ENCODE measurements at places on chromosomes 5 and 9. TPM values are rescaled to one million over a fixed set of nuclear protein-coding genes. Genes with fewer than 3 reads are reported as not detected.

FRMD3 gene
- total RNA-seq = 1.5 TPM

ACSL6 gene
- 0.43 TPM for total RNA-seq

DROSHA gene
- 47.6 TPM for total RNA-seq

WNT8A gene
- not detected for total RNA-seq

PDE6A gene
- 0.06 TPM for total RNA-seq

MARCHF3 gene
- total RNA-seq = 17.0 TPM

DNA sequence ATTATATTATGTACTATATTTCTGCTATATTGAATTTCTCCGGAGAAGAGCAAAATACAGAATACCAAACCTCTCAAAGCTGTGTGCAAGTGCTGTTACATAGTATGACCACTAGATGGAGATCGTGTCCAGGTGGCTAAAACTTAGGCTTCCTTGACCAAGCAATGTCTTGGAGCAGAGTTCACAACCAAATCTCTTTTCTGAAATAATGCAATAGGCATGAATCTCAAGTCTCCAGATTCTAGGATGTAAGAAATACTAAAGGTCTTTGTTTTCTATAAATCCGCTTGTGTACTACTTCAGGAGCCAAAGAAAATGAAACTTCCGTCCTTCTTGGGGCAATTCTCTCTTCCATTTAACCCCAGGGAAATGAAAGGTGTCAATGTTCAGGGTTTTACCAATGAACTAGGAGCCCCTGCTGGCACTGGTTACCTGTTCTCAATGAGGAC lies 181.5 kb upstream of the RAI14 start:
- H3K4me3 ChIP-seq = no peak overlapping the region
- H3K36me3 ChIP-seq = no peaks in the 10 kb centered on the region
- peak; percentile 78 for DNase-seq
- peaks cover 7% of the 10 kb centered on the region for H3K4me1 ChIP-seq
- no peak overlapping the region for H3K27ac ChIP-seq
- H3K27me3 ChIP-seq = no peaks in the 10 kb centered on the region

- no peak overlapping the region for H3K27ac ChIP-seq
- peaks cover 3% of the 10 kb centered on the region for H3K36me3 ChIP-seq
- no peak for DNase-seq
- H3K4me1 ChIP-seq = peaks cover 2% of the 10 kb centered on the region
- H3K27me3 ChIP-seq = no peaks in the 10 kb centered on the region
Measured at GRCh38 chr5:122864400-122864799, 19.0 kb downstream of the SNX24 start.

DNA sequence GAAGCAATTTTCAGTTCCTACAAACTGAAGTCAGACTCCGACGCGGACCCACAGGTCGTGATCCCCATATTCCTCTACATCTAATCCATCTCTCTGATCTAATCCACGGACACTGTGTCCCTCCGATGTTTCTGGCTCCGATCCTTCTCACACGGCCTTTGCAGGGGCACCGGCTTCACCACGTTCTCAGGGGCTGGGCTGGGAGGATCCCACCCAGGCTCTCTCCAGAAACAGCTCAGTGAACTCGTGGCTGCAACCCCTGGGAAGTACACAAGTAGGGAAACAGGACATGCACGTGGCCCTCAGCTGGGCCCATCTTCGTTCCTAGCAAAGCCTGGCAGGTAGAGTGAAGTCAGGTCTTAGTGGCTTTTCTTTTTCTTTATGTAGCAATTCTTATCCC lies 49.1 kb upstream of the OLFM1 start:
- no peak overlapping the region for H3K4me3 ChIP-seq
- H3K4me1 ChIP-seq = no peaks in the 10 kb centered on the region
- H3K36me3 ChIP-seq = no peaks in the 10 kb centered on the region
- no peak for DNase-seq
- no peaks in the 10 kb centered on the region for H3K27me3 ChIP-seq
- H3K27ac ChIP-seq = no peak overlapping the region

- peaks cover 7% of the 10 kb centered on the region for H3K27me3 ChIP-seq
- no peak within 1 kb of the TSS for H3K4me3 ChIP-seq
- peaks cover 2% of the 10 kb centered on the region for H3K4me1 ChIP-seq
- H3K36me3 ChIP-seq = peaks cover 33% of the 10 kb centered on the region
- peak; percentile 60 for DNase-seq
- no peak within 1 kb of the TSS for H3K27ac ChIP-seq
Measured at GRCh38 chr5:141412854-141413539, at the start of gene PCDHGA10. Gene PCDHGA10 (plus strand): TSS chr5:141412987. CDS start chr5:141413176, 189 bp downstream.

DNA sequence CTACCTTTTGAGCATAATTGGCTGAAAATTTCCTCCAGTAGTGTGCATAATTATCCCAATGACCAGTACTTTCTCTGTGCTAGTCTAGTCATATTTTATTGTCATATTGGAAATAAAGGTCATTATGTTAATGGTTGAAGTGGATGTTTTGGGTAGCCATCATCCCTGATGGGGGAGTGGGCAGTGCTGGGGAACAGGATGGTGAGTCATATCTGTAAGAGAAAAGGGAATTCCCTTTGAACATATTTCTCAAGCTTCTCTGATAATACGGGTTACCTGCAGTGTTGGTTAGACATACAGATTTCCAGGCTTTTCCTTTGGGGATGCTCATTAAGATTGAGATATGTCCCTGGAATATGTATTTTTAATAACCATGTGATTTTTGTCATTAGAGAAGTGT lies 33.3 kb upstream of the SPATA31D4 start:
- no peak overlapping the region for H3K27ac ChIP-seq
- H3K27me3 ChIP-seq = no peaks in the 10 kb centered on the region

GRCh38 chr5:109388407-109388806 lies 21.4 kb downstream of the PJA2 start:
- H3K36me3 ChIP-seq = no peaks in the 10 kb centered on the region
- H3K27me3 ChIP-seq = no peaks in the 10 kb centered on the region
- H3K27ac ChIP-seq = no peak overlapping the region
- peaks cover 7% of the 10 kb centered on the region for H3K4me1 ChIP-seq

DNA sequence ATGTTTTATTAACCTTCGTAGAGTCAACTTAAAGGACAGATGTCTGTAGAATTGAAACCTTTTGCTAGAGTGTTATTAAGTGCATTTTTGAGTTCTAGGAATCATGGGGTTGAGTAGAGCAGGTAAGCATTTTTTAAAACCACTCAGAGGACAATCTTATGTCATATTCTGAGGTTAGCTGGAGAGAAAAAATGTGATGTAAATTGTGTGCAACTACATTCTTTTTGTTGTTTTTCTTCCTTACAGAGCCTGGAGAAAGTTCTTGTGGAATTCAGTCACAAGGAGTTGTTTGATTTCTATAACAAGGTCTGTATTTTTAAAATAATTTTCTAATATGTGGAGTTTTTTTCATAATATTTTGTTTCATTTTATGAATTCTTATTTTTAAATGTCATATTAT lies 206.4 kb downstream of the COMMD10 start:
- H3K27ac ChIP-seq = no peak overlapping the region
- no peaks in the 10 kb centered on the region for H3K4me1 ChIP-seq
- no peaks in the 10 kb centered on the region for H3K36me3 ChIP-seq

GRCh38 chr5:149935431-149935901 lies 9.1 kb downstream of the PDE6A start:
- DNase-seq = no peak
- H3K27ac ChIP-seq = no peak overlapping the region
- H3K4me3 ChIP-seq = no peak overlapping the region

All from lung (tissue), 17 donors.